ENCODE measurements at places on chromosomes 16 and 17.

GRCh38 chr16:67441271-67441753, 10.4 kb downstream of the HSD11B2 start:
- DNase-seq: peak; percentile 73

DNA sequence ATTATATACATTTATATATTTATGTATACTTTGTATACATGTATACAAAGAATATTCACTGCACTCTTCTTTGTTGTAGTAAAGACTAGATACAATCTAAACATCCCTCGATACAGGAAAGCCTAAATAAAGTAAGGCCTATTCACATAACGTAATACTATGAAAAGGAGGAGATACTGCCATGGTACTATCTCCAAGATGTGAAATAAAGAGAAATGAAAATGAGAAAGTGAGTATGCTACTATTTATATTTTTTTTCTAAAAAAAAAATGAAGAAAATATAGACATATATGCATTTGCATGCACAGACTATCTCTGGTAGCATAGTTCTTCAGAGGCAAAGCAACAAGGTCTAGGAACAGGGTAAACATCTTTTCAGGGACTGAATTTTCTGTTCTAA, 19.4 kb downstream of the CFDP1 start:
- no peak for DNase-seq

GRCh38 chr17:79465011-79465680, 145.7 kb downstream of the RBFOX3 start:
- no peak for DNase-seq

GRCh38 chr17:82684228-82684841, 14.2 kb downstream of the RAB40B start:
- DNase-seq: no peak

DNA sequence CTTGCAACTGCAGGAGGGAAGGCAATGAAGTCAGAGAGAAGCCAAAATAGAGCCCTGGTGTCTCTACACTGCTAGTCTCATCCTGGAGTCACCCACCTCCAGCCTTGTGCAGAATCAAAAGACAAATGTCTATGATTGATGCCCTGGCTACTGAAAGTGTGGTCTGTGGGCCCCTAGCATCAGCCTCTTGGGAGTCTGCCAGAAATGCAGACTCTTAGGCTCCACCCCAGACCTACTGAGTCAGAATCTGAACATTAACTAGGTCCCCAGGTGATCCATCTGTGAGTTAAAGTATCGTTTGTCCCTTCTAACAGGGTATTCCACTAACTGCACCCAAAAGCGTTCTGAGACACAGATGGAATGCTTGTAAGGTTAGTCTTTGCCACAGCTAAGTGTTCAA, 21.2 kb downstream of the EARS2 start:
- DNase-seq: no peak

Measured in cortex of kidney (tissue), 1 donor.